Smooth muscle cell of the brain vasculature (primary cell): ENCODE measurements at places on chromosomes 2 and 18.

GRCh38 chr2:177449159-177449558, 56.6 kb downstream of the AGPS start:
- no peak for DNase-seq

- no peak for DNase-seq
Measured at GRCh38 chr2:100394111-100394641, 23.3 kb downstream of the CHST10 start.

- DNase-seq = no peak
Measured at GRCh38 chr2:37357530-37357929, 13.1 kb downstream of the QPCT start.

GRCh38 chr2:158127380-158127804, 25.7 kb downstream of the UPP2 start:
- no peak for DNase-seq

DNA sequence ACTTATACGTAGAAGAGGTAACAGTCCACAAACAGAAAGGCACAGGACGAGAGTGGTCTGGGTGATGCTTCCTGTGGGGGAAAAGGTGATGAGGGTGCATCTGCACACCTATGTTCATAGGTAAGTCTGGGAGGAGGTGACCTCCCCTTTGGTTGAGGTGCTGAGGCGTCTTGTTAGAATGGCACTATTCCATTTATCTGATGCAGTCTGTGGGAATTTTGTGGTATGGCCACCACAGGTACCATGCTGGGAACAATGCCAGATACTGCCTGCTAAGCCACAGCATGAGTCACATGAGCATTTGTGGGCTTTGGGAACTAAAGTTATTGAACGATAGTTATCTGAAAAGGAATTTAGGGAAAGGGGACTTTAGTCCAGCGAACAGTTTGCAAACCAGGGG, 27.9 kb downstream of the IL37 start:
- DNase-seq = peak; percentile 17

GRCh38 chr2:11829947-11830707, 83.7 kb downstream of the LPIN1 start:
- peak; percentile 85 for DNase-seq

DNA sequence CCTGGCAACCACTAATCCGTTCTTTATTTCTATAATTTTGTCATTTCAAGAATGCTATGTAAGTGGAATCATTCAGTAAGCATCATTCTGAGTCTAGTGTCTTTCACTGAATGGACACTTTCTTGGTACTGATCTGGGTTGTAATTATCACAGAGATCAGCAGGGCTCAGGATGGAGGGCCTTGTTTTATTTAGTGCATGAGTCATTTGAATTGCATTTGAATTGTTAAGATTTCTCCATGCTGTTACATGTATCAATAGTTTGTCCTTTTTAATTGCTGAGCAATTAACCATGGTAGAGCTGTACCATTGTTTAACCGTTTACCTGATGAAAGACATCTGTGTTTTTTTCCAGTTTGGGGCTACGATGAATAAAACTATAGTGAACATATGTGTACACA, 256.4 kb downstream of the THSD7B start:
- DNase-seq = no peak

GRCh38 chr2:105449076-105449475, 50.2 kb upstream of the FHL2 start:
- DNase-seq = no peak

DNA sequence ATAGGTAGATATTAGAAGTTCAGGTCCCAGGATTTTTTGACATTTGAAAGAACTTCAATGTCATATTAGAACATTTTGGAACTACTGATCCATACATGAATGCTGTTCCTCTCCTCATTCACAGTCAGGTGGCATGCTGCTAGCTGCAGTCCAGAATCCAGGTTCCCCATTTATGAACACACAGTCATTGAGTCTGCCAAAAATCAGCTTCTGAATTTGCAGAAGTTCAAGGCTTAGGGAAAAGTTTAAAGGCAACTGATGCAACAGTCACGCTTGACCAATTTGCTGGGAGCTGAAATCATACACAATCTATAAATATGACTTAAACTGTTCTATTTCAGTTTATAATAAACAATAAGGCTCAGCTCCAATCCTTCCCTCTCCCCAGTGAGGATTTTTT, 17.3 kb upstream of the TTR start:
- no peak for DNase-seq

- no peak for DNase-seq
Measured at GRCh38 chr18:56185126-56185525, 453.3 kb downstream of the TXNL1 start.

DNA sequence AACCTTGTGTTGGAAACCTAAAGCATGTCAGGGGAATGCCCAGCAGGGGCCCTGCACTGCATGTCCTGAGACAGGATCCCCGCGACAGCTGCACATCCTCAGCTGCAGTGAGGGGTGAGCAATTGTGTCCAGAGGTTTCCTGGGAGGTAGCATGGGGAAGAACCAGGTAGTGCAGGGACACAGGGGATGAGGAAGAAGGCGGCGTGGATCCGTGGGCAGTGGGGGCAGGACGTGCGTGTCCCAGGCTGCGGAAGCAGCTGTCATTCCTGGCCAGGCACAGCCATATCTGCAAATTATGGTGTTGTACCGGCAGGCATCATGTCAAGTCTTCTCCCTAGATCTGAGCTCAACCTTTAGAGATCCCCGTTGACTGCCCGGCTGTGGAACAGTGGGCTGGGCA, 238.2 kb upstream of the MYT1L start:
- no peak for DNase-seq

GRCh38 chr2:133886735-133887675, 318.7 kb upstream of the NCKAP5 start:
- DNase-seq = peak; percentile 15

DNA sequence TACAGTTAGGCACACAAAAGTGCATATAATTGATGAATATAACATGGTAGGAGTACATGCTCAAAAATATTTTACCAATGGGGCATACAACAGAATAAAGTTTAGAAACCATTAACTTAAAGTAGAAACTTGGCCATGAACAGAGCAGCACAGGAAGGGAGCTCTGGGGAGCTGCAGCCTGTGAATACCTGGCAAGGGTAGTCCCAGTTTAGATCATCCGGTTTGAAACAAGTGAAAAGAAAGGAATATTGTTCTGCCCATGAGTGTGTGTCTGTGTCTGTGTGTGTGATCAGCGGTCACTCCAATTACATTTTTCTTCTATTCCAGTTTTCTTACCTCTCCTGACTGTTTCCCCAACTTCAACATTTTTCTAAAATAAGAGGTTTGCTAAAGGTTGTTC, 233.0 kb downstream of the ALK start:
- no peak for DNase-seq

GRCh38 chr2:106020032-106020431, 174.1 kb downstream of the UXS1 start:
- DNase-seq = no peak

GRCh38 chr18:72444111-72444797, 99.9 kb downstream of the CBLN2 start:
- no peak for DNase-seq

- no peak for DNase-seq
Measured at GRCh38 chr2:74290466-74291217, 52.6 kb downstream of the SLC4A5 start.

DNA sequence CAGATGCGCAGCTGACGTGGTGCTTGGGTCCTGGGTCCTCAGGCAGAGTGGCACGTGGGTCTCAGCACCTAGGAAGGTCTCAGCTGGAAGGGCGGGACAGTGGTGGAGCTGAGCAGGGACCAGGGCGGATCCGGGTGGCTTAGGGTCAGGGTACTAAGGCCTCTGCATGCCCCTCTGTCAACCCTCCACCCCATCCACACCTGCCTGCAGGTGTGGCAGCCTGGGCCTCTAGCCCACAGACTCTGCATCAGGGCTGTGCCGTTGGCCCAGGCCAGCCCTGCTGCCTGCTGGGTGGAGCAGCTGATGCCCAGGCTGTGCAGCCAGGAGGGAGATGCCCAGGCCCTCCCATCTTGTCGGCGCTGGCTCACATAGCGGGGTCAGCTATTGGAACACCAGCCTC, 24.6 kb upstream of the OTOS start:
- no peak for DNase-seq

DNA sequence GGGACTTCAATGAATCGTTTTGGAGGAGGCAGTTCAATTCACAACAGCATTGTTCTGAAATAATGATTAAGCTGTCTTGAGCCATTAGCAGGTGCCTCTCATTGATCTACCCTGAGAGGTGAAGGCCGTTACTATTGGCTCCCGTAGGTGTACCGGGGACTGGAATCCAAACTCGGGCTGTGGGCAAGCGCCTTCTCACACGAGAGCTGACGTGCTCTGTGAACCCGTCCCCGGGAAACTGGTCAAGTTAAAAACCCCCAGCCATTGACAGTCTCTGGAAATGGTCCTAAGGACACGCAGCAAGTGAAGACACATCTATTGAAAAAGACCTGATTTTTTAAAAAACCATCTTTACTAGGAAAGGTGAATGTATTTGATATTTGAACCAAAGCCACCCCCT, 8.1 kb upstream of the NFATC1 start:
- no peak for DNase-seq

DNA sequence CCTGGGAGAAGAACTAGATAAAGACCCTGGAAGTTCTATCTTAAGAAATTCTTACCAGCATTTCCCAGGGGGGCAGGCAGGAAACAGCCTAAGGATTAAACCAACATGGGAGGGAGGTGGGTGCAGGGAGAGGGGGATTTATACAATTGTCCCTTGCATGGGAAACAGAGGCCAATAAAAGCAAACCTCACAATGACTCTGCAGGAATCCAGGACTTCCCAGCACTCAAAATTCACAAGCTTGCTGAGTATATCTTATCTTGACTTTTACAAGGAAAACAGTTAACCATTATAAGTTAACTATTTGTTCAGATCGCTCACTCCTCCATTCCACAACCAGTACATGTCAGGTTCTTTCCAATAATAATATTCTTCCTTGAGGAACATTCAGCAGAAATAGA, 241.3 kb downstream of the MREG start:
- DNase-seq = peak; percentile 85

- DNase-seq = no peak
Measured at GRCh38 chr2:29270701-29271121, 155.5 kb downstream of the CLIP4 start.

DNA sequence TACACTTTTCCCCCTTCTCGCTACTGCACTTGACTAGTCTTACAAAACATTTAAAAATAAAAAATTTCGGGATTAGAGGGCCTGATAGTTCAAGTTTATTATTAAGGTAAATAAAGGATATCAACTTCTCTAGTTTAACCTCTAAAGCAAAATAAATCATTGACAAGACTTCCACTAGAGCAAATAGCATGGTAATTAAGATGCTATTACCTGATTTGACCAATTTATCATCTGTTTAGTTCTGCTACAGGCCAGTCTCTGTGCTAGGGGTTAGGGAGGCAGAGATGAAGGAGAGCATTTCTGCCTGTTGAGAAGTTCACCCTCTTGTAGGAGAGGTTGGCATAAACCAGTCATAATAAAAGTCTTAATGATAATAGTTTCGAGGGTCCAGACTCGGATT, 34.0 kb downstream of the RHOB start:
- no peak for DNase-seq

DNA sequence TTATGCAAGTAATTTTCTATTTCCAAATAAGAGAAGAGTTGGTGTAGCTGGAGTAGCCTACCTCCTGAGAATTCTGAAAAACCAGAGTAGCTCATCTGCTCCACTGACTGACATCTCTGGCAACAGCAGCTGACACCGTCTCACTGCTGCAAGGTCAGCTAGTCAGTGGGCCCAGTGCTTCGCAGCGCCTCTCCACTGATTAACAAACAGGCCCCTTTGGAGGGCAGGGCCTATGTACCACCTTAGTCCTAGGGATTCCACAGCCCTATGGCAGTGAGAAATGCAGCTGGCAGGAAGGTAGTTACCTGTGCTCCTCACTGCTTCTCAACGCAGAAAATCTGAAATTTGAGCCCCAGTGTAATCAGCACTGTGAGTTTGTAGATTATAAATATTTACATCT, 97.5 kb downstream of the DLGAP1 start:
- no peak for DNase-seq

- DNase-seq = no peak
Measured at GRCh38 chr18:13319629-13320028, 101.1 kb downstream of the LDLRAD4 start.

DNA sequence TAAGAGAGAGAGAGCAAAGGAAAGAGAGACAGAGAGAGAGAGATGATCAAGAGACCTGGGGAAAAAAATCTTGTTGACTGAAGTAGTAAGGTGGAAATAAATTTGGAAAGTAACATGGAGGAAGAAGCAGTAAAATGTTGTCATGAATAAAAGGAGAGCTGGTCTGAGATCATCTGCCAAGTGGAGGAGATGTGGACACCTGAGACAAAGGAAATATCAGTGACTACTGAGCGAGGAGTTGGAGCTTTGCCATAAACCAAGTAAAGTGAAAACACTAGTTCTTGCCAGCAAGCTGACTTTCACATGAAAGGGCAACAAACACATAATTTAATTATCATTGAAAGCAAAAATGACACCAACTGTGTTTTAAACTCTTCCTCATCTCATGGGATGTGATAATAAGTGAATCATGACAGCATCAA, 49.0 kb upstream of the DSG1 start:
- DNase-seq = no peak

DNA sequence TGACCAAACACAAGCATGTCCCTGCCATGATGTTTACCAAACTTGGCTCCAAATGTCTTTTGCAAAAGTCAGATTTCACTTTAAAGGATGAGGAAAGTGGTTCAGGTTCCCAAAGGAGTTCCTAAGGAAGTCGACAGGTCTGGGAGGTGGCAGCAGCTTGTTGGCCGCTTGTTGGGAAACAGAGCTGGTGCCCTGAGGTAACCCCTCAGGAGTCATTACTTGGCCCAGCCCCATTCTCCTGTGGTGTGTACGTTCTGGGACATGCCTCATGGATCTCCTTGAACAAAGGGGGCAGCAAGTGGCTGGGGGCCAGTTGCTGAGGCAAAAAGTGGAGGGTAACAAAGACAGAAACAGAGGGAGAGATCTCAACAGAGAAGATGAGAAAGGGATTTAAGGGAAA, 10.9 kb downstream of the TMBIM1 start:
- no peak for DNase-seq

DNA sequence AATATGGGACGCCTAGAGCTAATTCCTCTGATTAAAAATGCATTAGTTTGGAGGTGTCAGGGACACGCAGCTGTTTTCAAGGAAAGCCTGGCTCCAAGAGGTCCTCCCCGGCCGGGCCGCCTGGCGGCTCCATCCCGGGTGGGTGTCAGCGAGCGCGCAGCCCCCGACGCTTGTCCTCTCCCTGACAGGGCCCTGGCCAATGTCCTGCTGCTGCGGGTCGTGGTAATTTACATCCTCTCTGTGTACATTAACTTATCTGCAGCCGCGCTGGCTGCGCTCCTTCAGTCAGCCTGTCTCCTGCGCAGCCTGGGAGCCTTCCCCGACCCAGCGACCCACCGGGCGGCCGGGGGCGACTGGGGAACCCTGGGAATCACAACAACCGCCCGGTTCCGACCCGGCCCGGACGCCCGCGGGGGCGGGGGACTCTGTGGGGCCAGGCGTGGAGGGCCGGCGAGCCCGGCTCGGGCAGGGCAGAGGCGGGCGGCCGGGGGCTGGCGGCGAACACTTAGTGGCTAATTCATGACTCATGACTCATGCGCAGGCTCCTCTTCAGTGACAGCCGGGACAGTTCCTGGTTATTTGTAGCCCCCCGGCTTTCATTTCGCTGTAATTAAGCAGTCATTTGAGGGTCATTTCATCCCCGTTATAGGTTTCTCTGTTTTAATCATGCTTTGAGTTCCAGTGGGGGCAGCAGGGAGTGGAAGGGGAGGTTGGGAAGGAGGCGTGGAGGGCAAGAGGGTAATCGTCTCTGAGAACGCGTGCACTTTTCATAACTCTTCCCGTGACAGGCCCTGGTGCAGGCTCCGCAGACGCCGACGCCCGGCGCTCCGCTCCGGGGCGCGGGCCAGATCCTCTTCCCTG, 141.9 kb upstream of the CTAGE1 start:
- no peak for DNase-seq

GRCh38 chr2:15892151-15892880, 48.0 kb upstream of the MYCN start:
- no peak for DNase-seq

GRCh38 chr2:101415884-101416283, 28.6 kb upstream of the CREG2 start:
- no peak for DNase-seq
